ENCODE measurements at places on chromosomes 7 and 10. TPM values are rescaled to one million over a fixed set of nuclear protein-coding genes. Genes with fewer than 3 reads are reported as not detected.
A peak's percentile ranks its signal among the peaks of the same experiment; 100 is the strongest.

Gene ANXA8L1
- not detected for total RNA-seq

Gene MGAM2
- 62.3 TPM for total RNA-seq

Gene PRTFDC1
- total RNA-seq, result 4.9 TPM

DNA sequence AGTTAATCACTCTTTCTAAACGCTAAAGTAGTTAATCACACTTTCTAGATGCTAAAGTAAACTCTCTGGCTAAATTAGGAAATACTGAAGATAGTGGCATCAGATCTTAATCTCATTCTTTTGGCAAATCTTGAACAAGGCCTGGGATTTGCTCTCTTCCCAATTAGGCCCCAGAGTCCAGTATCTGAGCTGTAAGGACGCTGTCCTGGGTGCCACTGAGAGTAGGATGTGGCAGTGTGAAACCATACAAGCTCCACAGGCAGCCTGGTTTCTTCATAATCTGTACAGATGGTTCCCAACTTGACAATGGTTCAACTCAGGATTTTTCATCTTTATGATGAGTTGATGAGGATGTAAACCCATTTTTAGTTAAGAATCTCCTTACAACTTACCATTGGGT lies 36.9 kb downstream of the GRB10 start:
- no peaks in the 10 kb centered on the region for H3K27me3 ChIP-seq
- no peak overlapping the region for H3K4me3 ChIP-seq
- H3K4me1 ChIP-seq, result no peaks in the 10 kb centered on the region
- no peaks in the 10 kb centered on the region for H3K36me3 ChIP-seq
- DNase-seq, result no peak
- H3K27ac ChIP-seq, result no peak overlapping the region

- H3K4me1 ChIP-seq, result no peaks in the 10 kb centered on the region
- no peaks in the 10 kb centered on the region for H3K36me3 ChIP-seq
- H3K27ac ChIP-seq, result no peak overlapping the region
- no peak overlapping the region for H3K4me3 ChIP-seq
Observed at GRCh38 chr7:52695973-52696595, 339.3 kb upstream of the POM121L12 start.

- no peaks in the 10 kb centered on the region for H3K4me1 ChIP-seq
- H3K27ac ChIP-seq, result no peak overlapping the region
- no peak overlapping the region for H3K4me3 ChIP-seq
- H3K27me3 ChIP-seq, result no peaks in the 10 kb centered on the region
Observed at GRCh38 chr10:34731213-34731612, 83.9 kb downstream of the PARD3 start.

DNA sequence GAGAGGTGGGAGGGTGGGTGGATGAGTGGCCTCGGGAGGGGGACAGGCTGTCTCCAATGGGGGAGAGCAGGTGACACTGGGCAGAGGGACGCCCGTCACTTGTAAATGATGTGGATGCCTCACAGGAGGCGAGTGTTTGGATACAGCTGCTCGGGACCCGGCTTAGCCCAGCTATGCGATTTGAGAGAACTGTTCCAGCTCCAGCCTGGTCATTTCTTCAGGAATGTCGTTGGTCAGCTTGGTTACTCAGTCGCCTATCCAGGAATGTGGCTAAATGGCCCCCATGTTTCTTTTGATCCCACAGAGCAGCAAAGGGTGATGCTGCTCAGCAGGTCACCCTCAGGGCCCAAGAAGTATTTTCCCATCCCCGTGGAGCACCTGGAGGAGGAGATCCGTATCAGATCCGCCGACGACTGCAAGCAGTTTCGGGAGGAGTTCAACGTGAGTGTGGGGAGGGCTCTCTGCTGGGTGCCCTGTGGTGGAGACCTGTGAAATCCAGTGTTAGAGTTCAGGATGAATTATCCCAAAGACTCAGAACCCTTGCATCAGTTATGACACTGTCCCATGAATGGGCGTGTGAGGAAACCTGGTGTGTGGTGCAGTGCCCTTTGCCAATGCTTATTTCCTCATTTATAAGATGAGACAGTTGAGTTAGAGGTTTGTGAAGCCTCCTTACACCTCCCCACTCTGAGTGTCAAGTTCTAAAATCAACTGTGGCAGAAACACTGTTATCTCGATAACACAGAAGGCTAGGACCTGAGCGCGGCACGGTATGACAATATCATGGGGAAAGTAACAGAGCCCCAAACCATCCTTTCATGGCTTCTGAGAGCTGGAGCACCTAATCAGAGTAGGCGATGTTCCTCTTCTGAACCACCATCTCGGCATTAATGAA lies 76.8 kb downstream of the MKI67 start:
- H3K27me3 ChIP-seq, result no peaks in the 10 kb centered on the region
- H3K36me3 ChIP-seq, result no peaks in the 10 kb centered on the region
- H3K27ac ChIP-seq, result peak overlapping the region; percentile 84
- no peak overlapping the region for H3K4me3 ChIP-seq
- H3K4me1 ChIP-seq, result peaks cover 15% of the 10 kb centered on the region
- no peak for DNase-seq

- H3K4me1 ChIP-seq, result no peaks in the 10 kb centered on the region
- H3K36me3 ChIP-seq, result no peaks in the 10 kb centered on the region
- H3K4me3 ChIP-seq, result no peak overlapping the region
Observed at GRCh38 chr10:127715782-127716378, 21.1 kb upstream of the FOXI2 start.

GRCh38 chr7:444606-445005 lies 75.0 kb downstream of the PDGFA start:
- no peak for DNase-seq
- H3K27ac ChIP-seq, result no peak overlapping the region
- no peaks in the 10 kb centered on the region for H3K4me1 ChIP-seq
- no peaks in the 10 kb centered on the region for H3K27me3 ChIP-seq

GRCh38 chr10:123678376-123678775 lies 12.2 kb downstream of the GPR26 start:
- H3K27me3 ChIP-seq, result no peaks in the 10 kb centered on the region
- H3K4me3 ChIP-seq, result no peak overlapping the region
- no peaks in the 10 kb centered on the region for H3K36me3 ChIP-seq
- no peak overlapping the region for H3K27ac ChIP-seq
- H3K4me1 ChIP-seq, result no peaks in the 10 kb centered on the region
